ENCODE measurements at places on chromosomes 13 and 19.

DNA sequence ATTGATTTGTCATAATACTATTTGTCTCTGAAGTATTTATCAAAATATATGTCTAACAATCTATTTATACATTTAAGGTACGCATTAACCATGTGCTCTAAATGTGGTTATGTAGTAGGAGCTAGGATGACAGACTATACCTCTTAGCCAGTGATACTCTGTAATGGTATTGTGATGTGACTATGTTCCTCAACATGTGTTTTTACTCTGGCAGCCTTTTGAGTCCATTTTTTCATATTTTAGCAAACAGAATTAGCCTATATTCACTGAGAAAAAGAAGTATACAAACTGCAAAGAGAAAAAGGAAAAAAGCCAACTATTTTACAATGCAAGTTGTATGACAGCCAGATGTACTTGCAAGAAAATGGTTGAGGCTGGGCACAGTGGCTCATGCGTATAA lies 26.7 kb downstream of the MAB21L1 start:
- DNase-seq, result no peak

DNA sequence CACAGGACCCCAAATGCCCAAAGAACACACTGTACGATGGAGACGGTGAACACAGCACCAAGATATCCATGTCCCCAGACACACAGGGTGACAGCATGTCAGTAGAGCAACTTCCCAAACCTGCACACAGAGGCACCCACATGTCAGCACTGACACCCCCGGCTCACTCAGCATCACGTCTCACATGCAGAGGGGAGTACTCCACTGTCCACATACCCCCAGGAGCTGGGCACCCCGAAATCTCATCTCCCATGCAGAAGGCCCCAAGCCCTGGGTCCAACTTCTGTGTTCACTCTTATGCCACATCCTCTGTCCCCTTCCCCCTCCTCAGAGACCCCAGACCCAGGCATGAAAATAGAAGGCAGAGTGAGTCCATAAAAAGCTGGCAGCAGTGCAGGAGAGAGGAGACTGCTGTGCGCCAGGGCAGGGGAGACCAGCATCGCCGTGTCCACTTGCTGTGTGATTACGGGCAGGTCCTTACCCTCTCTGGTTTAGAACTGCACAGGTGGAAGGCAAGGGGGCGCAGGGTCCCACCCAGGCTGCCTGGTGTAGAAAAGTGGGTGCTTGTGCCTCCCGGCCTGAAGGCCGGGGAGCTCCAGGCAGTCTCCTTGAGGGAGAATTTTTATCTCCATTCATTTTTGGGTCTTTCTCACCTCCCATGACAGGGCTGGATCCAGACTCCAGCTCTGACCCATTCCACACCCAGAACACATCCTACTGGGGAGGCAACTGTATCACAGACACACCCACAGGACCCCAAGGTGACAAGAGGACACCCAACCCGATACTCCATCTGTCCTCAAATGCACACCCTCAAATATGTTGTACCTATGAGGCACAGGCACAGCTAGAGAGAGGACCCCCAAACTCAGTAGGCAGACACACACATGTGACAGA lies 17.0 kb downstream of the ERFL start:
- no peak for DNase-seq

DNA sequence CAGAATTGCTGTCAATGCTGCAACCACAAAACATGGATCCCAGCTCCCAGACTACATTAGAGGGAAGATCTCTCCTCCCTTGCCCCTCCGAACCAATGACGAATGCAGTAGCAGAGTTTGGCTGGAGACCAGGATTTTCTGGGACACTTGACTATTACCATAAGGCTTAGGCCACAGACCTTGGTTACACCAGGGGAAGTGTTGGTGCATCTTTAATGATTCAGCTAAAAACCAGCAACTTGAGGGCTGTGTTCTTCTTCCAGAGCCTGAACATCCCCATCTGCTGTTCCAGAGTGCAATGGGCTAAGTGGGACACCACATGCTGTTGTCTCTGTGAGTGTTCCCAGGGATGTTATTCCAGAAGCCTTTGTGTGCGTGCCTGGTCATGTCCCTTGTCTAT lies 528.2 kb downstream of the LMO7 start:
- no peak for DNase-seq

DNA sequence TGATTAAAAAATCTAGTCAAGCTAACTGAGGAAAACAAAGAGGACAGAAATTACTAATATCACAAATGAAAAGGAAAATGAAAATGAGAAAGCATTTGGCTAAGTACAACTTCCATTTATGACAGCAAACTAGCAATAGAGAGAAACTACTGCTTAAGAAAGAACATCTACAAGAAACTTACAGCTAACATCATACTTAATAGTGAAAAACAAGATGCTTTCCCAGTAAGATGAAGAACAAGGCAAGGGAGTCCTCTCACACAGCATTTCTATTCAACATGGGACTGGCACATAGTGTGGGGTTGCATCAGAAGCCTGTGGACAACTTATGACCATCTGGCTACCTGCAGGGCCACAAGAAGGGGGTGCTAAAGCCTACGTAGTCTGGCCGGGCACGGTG lies 39.3 kb downstream of the ZNF44 start:
- DNase-seq, result no peak
